ENCODE measurements at places on chromosomes 12 and 14.
A peak's percentile ranks its signal among the peaks of the same experiment; 100 is the strongest.

GRCh38 chr12:131862084-131862441, 32.4 kb upstream of the ULK1 start:
- no peak for DNase-seq

DNA sequence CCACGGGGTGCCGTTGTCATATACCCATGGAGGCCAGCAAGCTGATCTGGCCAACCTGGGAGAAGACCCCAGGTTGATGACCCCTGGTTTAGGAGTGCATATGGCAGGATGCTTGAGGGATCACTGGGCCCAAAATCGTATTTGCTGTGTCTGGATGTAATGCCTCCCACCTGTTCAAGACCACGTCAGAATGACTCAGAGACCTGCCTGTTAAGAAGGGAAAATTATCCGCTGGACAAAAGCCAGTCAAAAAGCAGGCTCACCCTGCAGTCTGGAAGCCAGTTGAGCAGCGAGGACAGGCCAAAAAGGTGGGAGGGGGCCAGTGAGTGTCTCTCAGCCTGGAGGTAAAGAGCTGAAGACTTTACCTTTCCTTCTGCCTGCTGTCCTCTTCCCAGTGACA, 449.2 kb downstream of the DPF3 start:
- no peak for DNase-seq

GRCh38 chr12:108097160-108097911, 31.8 kb upstream of the WSCD2 start:
- no peak for DNase-seq

DNA sequence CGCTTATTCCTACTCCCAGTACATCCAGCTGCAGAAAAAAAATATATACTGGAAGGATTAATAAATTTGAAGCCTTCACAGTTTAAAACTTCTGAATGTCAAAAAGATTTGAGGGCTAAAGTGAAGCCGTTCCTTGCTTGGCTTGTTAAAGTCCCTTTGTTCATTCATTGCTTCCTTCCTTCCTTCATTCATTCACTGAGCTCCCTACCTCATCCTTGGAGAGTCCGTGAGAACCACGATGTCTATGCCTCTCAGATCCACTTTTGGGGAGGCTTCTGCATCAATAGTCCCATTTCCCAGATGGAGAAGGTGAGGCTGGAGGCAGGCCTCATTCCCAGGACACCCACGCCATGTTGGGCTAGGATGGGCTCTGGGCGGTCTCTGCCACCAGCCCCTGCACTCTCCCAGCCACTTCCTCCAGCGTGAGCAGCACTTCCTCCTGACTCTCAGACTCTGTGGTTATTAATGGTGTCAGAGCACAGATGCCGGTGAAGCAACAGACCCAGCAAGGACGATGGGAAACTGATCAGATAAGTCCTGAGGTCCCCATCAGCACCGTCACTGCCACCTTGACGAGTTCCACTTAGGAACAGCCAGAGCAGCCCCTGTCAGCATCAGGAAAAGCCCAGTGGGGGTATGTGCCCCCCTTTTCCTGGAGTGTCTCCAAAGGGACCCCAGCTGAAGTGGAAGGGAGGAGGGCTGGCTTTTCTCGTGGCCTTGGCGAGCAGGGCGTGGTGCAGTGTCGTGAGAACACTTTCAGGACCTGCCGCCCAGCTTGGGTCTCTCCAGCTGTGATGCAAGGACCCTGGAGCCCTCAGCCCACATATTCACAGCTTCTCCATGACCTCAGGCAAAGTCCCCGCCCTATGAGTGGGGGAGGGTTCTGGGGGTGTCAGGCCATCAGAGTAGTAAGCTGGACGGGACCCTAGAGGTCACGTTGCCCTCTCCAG, 21.2 kb downstream of the ASB2 start:
- peak; percentile 69 for DNase-seq

GRCh38 chr14:91693346-91693745, 38.5 kb downstream of the CATSPERB start:
- no peak for DNase-seq

- DNase-seq, result no peak
Observed at GRCh38 chr14:69298131-69299071, 38.4 kb downstream of the GALNT16 start.

DNA sequence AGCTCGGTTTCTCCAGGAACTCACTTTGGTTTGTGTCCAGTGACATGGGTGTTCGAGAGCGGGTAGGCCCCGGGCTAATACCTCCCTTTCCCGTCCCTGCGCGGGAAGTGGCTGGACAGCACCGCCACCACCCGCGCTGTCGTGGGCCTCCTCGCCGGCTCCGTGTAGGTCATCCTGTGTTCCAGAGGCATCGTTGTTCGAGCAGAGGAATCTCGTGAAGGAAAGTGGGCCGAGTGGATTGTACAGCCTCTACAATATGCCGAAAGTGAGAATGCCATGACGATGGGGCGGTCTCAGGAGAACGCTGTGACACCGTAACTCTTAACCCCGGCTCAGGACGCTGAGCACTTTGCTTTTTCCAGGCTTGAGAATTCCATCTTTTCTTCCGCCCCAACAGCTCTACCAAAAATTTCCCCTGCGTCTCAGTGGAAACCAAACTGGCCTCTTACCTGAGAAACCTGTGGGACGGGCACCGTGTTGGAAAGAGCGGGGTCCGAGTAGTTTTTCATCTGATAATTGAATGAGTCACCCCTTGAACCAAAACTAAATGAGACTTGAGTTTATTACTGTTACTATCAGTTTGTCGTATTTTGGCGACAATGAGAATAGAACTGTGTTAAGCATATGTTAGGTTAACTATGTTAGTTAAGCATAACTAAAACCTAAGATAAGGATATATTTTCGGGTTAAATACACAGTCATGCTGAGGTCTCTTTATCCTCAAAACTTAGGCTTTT, 510 bp downstream of the EIF2S1 start:
- DNase-seq, result no peak

GRCh38 chr12:85296362-85296761, 16.3 kb downstream of the ALX1 start:
- DNase-seq, result no peak

DNA sequence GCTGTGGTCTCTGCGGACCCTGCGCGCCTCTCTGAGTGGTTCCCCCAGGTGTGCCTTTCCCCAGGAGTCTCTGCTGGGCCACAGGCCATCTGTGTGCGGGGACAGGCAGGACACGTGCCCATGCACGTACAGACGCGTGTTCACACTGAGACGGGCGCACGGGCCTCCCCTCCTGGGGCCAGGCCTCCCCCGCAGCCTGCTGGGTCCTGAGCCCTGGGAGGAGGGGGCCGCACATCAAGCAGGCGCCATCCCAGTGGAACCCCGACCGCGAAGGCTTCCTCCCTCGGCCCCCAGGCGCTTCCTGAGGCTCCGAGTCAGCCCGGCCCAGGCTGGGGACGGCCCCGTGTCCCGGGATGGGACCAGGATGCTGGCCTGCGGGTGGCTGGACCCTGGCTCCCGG, 39.7 kb downstream of the LRCOL1 start:
- DNase-seq, result no peak

DNA sequence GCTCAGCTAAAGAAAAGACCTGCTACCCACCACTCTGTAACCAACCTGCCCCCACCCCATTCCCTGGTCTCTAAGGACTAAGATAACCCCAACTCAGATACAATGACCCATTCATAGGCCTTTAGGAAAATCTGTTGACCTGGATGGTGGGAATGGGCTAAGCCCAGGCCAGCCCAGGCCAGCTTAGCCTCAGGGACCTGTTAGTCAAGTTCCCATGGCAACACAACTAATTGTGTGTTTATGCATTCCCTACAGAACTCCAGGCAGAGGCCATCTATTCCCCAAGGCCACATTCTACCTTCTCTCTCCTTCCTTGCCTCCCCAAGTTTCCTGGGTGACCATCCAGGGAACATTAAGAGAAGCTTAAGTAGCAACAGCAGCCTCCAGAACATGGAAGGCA, 16.1 kb upstream of the KRT8 start:
- no peak for DNase-seq

DNA sequence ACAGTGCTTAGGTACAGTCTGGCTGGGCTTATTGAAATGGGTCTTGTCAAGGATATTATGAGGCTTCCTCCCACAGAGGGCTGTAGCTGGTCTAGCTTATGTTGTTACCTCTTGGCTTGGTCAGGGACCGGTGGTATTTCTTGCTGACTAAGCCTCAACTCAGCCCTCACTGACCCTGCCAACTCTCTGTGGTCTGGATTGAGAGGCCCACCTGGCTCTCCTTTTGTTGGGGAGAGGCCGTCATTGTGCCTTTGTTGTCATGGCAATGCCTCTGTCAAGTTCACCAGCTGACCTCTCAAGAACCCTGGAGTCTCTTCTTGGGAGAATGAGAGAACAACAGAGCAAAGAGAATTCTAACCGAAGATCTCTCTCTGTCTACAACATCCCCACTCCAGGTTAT, 245.6 kb upstream of the NPAS3 start:
- no peak for DNase-seq

- DNase-seq, result no peak
Observed at GRCh38 chr14:58746261-58746660, 108.5 kb downstream of the DACT1 start.

DNA sequence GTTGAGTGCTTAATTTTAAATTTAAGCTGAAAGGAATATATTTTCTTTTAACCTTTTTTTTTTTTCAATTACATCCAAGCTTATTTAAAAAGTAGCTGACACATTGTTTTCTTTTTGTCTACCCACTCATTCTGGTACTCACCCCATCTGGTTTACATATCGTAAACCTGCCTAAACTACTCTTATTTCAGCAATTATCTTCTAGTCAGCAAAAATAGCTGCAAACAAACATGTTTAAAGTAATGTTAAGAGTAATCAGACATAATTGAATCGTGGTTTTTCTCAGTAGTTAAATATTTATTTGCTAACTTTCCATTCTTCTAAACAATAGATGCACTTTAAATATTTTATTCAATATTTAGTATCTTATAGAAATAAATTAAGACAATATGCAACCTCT, 492.7 kb upstream of the MGAT4C start:
- no peak for DNase-seq

- DNase-seq, result no peak
Observed at GRCh38 chr14:71488703-71489191, 443.5 kb upstream of the RGS6 start.

DNA sequence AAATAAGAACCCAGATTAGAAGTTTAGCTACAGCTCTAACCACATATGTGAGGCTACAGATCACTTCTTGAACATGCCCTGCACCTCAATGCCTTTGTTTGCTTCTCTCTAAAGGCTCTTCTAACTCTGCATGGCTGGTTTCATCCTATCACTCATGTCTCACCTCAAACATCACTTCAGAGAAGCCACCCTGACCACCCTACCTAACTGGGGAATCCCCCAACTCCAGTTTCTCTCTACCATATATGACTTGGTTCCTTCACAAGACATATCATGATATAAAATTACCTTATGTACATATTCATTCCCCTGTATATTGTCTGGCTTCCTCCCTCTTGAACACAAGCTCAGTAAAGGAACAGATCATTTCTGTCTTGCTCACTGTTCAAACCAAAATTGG, 250.2 kb upstream of the GRIP1 start:
- DNase-seq, result no peak

DNA sequence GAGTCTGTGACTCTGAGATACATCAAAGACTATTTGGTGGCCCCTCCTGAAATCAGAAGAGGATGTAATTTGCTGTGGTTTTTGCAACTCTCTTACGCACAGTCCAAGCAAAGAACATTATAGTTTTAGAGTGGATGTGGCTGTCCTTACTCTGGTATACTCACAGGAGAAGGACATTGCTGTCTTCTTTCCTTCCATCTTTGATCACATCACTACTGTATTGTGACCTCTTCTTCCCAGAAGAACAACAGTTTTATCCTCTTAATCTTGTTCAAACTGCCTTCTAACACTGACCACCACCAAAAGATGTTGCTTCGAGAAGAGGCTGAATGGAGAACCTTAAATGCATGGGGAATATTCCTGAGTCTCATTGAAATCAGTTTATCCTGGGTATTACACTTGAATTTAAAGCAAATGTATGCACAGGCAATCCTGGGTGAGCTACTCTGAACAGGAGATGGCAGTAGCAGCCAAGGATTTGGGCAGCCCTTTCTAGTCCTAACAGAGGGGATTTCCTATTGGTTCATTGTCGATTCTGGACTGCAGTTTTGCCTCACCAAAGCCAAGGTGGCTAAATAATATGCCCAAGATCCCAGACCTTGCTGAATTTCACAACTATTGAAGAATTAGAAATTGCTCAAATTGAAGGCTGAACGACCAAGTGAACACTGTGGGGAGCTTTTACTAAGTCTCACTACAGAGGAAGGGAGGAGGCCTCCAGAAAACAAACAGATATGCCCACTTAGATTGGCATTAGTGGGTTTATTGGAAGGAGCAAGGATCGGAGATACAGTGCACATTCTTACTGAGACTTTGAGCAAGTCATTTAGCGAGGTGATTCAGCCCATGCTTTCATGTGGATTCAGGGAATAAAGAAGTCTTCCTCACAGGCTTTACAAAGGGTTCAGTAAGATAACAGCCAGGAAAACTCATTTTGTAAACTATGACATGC, 282.8 kb downstream of the PAWR start:
- DNase-seq, result no peak

- no peak for DNase-seq
Observed at GRCh38 chr14:90091393-90091792, 29.6 kb downstream of the KCNK13 start.

GRCh38 chr12:94244165-94245133, 96.1 kb downstream of the PLXNC1 start:
- DNase-seq, result peak; percentile 59

DNA sequence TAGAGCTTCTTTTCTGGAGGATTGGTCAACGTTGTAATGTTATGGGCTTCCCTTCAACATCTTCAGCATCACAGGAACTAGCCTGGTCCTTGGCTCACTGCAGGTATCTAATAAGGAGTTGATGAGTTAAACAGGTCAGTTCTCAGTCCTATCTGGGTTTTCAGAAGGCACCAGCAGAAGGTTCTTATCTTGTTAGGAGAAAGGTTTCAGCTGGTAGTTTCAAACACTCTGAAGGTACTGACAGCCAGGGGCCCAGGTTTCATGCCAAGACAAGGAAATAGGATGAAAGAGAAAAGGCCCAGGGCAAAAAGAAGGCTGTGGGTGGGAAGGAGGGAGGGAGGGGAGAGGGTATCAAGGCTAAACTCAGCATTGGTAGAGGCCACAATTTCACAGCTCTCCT, 21.4 kb downstream of the TMEM229B start:
- DNase-seq, result no peak

All from activated T-cell treated with anti-CD3 and anti-CD28 coated beads, Interleukin-2, amount 50 U/mL, for 24 hours (primary cell).